H9 (cell line): ENCODE measurements at places on chromosomes 13 and 19. TPM values are rescaled to one million over a fixed set of nuclear protein-coding genes. Genes with fewer than 3 reads are reported as not detected.

GRCh38 chr13:112251930-112252585 is 124.1 kb upstream of the SPACA7 start:
- H3K27ac ChIP-seq = no peak overlapping the region
- no peak overlapping the region for H3K4me3 ChIP-seq
- DNase-seq = no peak
- no peaks in the 10 kb centered on the region for H3K36me3 ChIP-seq

GRCh38 chr19:6576869-6577475 is 14.0 kb downstream of the CD70 start:
- H3K27ac ChIP-seq = no peak overlapping the region
- no peaks in the 10 kb centered on the region; the same call in 1 of the 2 replicates for H3K4me1 ChIP-seq
- no peaks in the 10 kb centered on the region; the same call in 2 of the 3 replicates for H3K36me3 ChIP-seq
- DNase-seq = no peak
- no peak overlapping the region for H3K4me3 ChIP-seq

GRCh38 chr19:3080286-3080685 is 13.9 kb upstream of the GNA11 start:
- no peak for DNase-seq
- H3K27ac ChIP-seq = no peak overlapping the region
- H3K4me3 ChIP-seq = no peak overlapping the region
- no peaks in the 10 kb centered on the region for H3K4me1 ChIP-seq

- no peak for DNase-seq
- H3K4me3 ChIP-seq = no peak overlapping the region
- no peaks in the 10 kb centered on the region for H3K36me3 ChIP-seq
- H3K4me1 ChIP-seq = no peaks in the 10 kb centered on the region
- no peak overlapping the region for H3K27ac ChIP-seq
- H3K27me3 ChIP-seq = no peaks in the 10 kb centered on the region
Observed at GRCh38 chr13:78192716-78193115, 274.1 kb upstream of the EDNRB start.

GRCh38 chr19:37221136-37221535 is 3.1 kb downstream of the ZNF383 start:
- H3K4me1 ChIP-seq = no peaks in the 10 kb centered on the region
- no peak overlapping the region for H3K27ac ChIP-seq

DNA sequence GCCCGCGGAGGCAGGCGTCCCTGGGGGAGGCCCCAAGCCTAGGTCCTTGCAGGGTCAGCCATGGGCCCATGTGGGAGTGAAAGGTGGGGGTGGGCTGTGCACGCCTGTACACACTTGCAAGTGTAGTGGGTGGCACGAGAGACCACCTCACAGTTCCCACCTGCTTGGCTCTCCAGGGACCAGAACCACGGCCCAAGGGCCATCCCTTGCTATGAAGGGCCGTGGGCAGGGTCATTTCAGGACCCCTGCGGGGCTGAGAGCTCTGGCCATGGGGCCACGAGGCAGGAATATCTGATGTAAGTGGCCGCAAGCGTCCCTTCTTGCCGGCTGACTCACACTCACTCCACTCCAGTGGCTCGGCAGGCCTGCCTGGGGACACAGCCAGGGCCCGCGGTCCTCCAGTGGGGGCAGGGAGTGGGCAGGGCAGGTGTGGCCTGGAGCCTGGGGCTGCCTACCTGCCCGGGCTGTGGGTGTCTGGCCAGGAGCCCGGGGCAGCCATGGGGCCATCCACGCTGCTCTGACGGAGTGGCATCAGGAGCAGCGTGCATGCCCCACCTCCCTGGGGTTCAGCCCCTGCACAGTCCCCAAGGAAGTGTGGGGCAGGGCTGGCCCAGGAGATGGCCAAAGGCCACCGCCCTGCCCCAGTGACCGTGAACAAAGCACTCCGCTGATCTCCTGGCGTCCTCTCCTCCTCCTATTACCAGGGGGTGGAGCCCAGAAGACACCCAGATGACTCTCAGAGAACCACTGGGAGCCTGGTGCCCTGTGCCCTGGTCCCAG is 8.6 kb upstream of the MKNK2 start:
- no peak overlapping the region for H3K27ac ChIP-seq
- H3K4me1 ChIP-seq = no peaks in the 10 kb centered on the region
- peak overlapping the region; percentile 88; the same call in 2 of the 3 replicates for H3K4me3 ChIP-seq
- no peaks in the 10 kb centered on the region for H3K27me3 ChIP-seq
- DNase-seq = no peak

DNA sequence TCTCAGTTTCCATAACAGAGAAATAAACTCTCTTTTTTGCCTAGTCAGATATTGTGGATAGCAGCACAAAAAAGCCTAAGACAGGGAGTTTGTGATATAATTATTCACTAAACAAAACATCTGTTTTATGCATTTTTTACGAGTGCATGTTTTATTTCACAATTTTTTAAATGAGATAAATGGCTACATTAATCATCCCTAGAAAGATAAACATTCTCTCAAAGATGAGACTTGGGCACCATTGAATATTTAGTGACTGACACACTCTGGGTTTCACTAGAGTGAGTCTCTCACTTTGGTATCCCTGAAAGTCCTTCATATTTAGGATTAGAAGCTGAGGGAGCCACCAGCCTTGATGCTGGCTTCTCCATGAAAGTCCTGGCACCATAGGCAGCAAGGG is 74.3 kb upstream of the LRCH1 start:
- no peaks in the 10 kb centered on the region for H3K36me3 ChIP-seq
- H3K4me3 ChIP-seq = no peak overlapping the region
- no peaks in the 10 kb centered on the region for H3K4me1 ChIP-seq
- H3K27ac ChIP-seq = no peak overlapping the region
- H3K27me3 ChIP-seq = no peaks in the 10 kb centered on the region
- no peak for DNase-seq

DNA sequence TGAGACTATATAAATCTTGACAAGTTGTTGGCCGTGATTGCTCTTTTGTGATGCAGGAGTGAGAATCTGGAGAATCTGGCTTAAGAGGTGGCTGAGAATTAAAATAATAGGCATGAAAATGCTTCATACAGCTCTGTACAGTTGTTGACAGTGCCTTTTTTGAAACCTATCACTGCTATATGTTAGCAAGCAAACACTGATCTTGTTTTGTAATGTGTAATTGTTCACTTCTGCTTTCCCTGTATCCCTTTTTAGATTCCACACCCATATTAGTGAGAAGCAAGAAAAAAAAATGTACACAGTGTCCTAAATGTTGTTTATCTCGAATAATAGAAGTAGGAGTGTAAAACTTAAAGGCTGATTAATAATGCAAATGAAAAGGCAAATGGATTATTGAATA is 31.1 kb downstream of the ITM2B start:
- H3K36me3 ChIP-seq = peaks cover 17% of the 10 kb centered on the region
- H3K4me1 ChIP-seq = no peaks in the 10 kb centered on the region
- no peak for DNase-seq

DNA sequence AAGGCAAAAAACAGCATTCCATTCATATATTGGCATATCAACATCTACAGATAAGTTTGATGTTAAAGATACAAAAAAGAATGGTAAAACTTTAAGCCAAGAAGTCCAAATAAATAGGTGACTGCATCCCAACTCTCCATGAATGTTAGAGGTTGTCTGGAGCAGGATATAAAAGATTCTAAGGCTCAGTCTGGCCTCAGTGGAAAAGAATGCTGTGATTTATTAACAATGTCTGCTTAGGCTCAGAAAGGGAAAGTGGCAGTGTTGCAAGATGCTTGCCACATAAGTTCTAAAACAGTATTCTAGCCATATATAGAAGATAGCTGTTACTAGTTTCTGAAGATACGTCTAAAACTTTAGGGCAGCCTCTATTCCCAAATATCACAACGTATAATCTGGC is 179.8 kb upstream of the NBEA start:
- H3K4me3 ChIP-seq = no peak overlapping the region
- H3K27ac ChIP-seq = no peak overlapping the region
- DNase-seq = no peak
- no peaks in the 10 kb centered on the region for H3K4me1 ChIP-seq
- H3K36me3 ChIP-seq = peaks cover 17% of the 10 kb centered on the region
- H3K27me3 ChIP-seq = no peaks in the 10 kb centered on the region

DNA sequence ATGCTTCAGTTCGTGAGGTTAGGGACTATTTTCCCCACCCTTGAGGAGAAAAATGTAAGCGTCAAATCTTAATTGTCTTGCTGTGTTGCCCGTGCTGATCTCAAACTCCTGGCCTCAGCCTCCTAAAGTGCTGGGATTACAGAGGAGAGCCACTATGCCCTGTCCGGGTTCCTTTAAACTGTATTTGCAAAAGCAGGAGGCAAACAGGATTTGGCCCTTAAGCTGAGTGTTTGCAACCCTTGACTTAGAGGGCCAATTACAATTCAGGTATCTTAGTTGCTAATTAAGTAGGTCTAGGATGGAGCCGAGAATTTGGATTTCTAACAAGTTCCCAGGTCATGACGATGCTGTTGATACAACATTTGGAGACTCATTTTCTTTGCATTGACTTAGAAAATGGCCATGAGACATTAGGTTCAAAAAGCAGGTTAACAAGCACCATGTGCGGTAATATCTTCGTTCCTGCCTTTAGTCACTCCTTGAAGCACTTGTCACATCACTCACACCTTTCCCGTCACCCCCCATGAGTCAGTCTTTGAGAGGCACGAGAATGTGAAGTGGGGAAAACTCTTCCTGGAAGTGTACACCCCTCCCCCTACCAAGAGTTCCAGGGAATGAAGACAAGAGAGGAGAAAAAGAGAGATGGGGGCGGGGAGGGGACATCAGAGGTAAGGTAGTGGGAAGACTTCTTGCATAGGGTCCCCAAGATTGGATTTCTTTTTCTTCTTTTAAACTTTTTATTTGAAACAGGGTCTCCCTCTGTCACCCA is 2.6 kb downstream of the NAPSA start:
- peaks cover 6% of the 10 kb centered on the region; the same call in 1 of the 2 replicates for H3K36me3 ChIP-seq
- no peak overlapping the region for H3K4me3 ChIP-seq
- no peak overlapping the region for H3K27ac ChIP-seq
- no peaks in the 10 kb centered on the region for H3K27me3 ChIP-seq

GRCh38 chr19:38213911-38214625 is 10.0 kb downstream of the DPF1 start:
- H3K27ac ChIP-seq = no peak overlapping the region
- DNase-seq = no peak
- H3K4me1 ChIP-seq = no peaks in the 10 kb centered on the region
- H3K4me3 ChIP-seq = peak overlapping the region; percentile 35; the same call in 1 of the 3 replicates
- no peaks in the 10 kb centered on the region for H3K27me3 ChIP-seq
- H3K36me3 ChIP-seq = peaks cover 14% of the 10 kb centered on the region

DNA sequence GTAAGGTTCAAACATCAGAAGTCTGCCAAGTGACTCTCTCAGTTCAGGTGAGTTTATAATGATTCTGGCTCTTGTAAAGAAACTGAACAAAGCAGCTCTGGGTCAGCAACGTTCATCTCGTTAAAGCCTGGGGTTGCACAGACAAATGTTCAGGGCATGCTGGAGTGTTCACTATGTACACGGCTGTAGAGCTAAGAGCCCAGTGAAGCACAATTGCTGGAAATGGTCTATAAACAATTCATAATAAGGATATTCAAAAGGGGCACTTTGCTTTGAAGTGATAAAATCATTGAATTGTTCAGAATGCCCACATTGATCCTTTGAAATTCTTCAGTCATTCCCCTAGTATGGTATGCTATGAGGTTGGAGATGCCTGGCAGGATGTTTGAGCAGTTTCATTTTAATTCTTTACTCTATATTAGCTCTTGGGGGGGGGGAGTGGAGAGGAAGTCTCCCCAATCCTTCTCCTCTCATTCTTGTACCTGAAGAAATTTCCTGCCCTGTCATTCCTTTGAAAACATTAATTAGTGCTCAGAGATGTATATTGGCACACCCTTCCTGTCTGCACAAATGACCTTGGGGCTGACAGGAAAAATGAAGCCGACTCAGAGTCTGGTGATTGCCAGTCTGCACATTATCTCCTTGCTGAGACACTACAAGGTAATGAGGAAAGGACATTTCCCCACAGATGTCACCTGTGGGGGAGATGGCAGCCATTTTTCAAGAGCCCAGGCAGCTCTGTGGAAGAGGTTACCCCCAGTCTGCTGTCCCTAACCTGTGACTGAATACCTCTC is 145.5 kb downstream of the DLEU7 start:
- no peak overlapping the region for H3K27ac ChIP-seq
- H3K4me3 ChIP-seq = no peak overlapping the region
- peaks cover 2% of the 10 kb centered on the region; the same call in 1 of the 2 replicates for H3K4me1 ChIP-seq
- H3K27me3 ChIP-seq = no peaks in the 10 kb centered on the region
- no peaks in the 10 kb centered on the region for H3K36me3 ChIP-seq

- H3K4me1 ChIP-seq = no peaks in the 10 kb centered on the region; the same call in 1 of the 2 replicates
- H3K4me3 ChIP-seq = no peak overlapping the region
- H3K27me3 ChIP-seq = no peaks in the 10 kb centered on the region
- no peak for DNase-seq
- peaks cover 6% of the 10 kb centered on the region; the same call in 2 of the 3 replicates for H3K36me3 ChIP-seq
Observed at GRCh38 chr19:4396949-4397783, 3.2 kb downstream of the SH3GL1 start.

- peaks cover 4% of the 10 kb centered on the region; the same call in 1 of the 2 replicates for H3K4me1 ChIP-seq
- H3K36me3 ChIP-seq = peaks cover 18% of the 10 kb centered on the region
- no peak overlapping the region for H3K27ac ChIP-seq
- peak overlapping the region; percentile 56 for H3K4me3 ChIP-seq
- DNase-seq = peak; percentile 73
Observed at GRCh38 chr19:1266916-1267476, 2.1 kb upstream of the CIRBP start.

GRCh38 chr13:97018029-97018819 is 23.9 kb upstream of the OXGR1 start:
- H3K36me3 ChIP-seq = no peaks in the 10 kb centered on the region
- no peaks in the 10 kb centered on the region for H3K4me1 ChIP-seq
- DNase-seq = peak; percentile 51
- H3K27ac ChIP-seq = no peak overlapping the region

DNA sequence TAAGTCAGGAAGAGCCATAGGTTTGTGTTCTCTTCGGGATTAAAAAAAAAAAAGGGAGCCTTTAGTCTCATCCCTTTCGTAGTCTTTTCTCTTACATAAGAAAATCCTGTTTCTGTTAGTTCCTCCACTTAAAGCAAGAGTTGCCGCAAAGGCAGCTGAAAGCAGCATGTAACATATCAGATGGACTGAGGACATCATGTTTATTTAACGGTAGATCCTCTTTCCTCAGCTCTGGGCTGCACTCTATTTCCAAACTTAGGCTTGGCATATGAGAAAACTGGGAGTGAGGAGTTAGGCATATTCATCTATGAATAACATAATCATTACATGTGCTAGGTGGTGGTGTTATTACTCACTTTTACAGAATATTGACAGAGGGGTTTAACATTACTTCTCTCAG is 391.2 kb downstream of the KLF12 start:
- no peaks in the 10 kb centered on the region; the same call in 1 of the 2 replicates for H3K36me3 ChIP-seq
- H3K4me1 ChIP-seq = no peaks in the 10 kb centered on the region
- no peak for DNase-seq
- no peaks in the 10 kb centered on the region for H3K27me3 ChIP-seq

The ZIK1 gene
- total RNA-seq = 27.8 and 28.1 TPM in 2 replicates

The VSIG10L gene
- 5.3 and 5.6 TPM in 2 replicates for total RNA-seq

The APLP1 gene
- total RNA-seq = 29.9 and 36.9 TPM in 2 replicates

The ACP4 gene
- not detected in 2 replicates for total RNA-seq

The LILRB2 gene
- not detected in 2 replicates for total RNA-seq

The RELB gene
- total RNA-seq = 13.7 and 14.3 TPM in 2 replicates

The N4BP2L1 gene
- total RNA-seq = 1.5 and 2.9 TPM in 2 replicates

The PEAK3 gene
- not detected in 2 replicates for total RNA-seq

The CDC42EP5 gene
- 1.6 and 2.9 TPM in 2 replicates for total RNA-seq
